ENCODE measurements at places on chromosomes 13 and 19.
A peak's percentile ranks its signal among the peaks of the same experiment; 100 is the strongest.

DNA sequence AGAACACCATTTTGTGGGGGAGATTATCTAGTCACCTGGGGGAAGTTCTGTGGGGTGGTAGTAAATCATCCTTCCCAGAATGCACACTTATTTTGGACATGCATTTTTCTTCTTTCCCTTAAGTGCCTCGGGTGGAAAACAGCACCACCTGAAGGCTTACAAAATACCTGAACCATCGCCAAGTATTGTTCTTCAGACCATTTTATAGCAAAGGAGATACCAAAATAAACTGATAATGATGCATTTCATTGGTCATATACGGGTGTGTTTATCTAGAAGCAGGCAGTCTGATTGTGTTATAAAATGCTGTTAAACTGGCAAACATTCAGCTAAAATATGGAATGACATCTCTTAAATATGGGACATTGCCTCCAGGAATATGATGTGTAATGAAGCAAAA, 1034.7 kb downstream of the SLITRK1 start:
- no peak for DNase-seq

DNA sequence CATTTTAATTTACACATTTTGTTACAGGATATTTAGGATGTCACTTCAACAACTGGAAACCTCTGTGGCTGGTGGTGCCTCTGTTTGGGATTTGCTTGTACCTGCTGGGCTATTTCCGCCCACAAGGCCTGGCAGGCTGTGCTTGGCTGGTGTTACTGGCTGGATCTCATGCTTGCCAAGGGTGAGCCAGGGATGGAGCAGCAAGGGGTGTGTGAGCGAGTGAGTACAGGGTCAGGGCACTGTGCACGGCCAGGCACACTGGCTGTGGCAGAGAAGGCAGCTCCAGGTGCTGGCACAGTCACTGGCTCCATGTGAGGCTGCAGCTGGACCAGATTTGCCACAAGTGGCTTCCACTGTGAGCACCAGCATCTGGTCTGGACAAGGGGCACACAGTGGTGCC, 1254.8 kb downstream of the SLITRK5 start:
- no peak for DNase-seq

- peak; percentile 85 for DNase-seq
Measured at GRCh38 chr13:20773194-20774080, at the start of gene EEF1AKMT1. Gene EEF1AKMT1, minus strand, starts transcription at chr13:20773961. Its CDS starts 16,363 bp downstream, at chr13:20757598.

DNA sequence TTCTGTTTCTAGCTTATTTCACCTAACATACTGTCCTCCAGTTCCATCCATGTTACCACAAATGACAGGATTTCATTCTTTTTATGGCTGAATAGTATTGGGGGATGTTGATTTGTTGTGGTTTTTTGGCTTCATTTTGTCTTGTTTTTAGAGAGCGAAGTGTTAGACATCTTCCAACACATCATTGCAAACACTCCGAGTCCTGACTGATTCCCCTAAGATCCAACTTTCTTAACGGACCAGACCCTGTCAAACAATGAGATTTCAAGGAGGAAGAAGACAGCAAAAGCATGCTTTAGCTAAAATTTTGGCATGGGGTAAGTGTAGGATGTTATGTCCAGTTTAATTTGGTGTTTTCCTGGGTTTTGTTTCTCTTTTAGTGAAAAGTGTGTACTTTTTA, 3.8 kb upstream of the CASP14 start:
- DNase-seq, result no peak

GRCh38 chr13:34431827-34432581, 510.1 kb upstream of the NBEA start:
- no peak for DNase-seq

Measured in AG04450 (cell line).